HFF-Myc (cell line): ENCODE measurements at places on chromosomes 16 and 17.
A peak's percentile ranks its signal among the peaks of the same experiment; 100 is the strongest.

GRCh38 chr16:3608069-3608468, 3.3 kb downstream of the SLX4 start:
- no peak for DNase-seq

DNA sequence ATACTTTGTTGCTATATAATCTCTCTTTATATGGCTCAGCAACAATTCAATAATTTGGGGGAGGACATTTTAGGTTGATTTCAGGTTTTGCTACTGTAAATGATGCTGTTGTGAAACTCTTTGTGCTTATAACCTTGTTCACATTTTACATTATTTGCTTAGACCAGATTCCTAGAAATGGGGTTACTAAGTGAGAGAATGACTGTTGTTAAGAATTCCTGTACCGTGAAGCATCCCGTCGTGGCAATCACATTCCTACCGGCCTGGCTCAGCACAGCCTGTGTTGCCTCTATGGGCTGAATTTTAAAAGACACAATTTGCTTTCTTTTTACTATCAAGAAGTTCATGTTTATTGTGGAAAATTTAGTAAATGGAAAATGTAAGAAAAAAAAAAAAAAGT, 31.4 kb downstream of the B9D1 start:
- DNase-seq = no peak

DNA sequence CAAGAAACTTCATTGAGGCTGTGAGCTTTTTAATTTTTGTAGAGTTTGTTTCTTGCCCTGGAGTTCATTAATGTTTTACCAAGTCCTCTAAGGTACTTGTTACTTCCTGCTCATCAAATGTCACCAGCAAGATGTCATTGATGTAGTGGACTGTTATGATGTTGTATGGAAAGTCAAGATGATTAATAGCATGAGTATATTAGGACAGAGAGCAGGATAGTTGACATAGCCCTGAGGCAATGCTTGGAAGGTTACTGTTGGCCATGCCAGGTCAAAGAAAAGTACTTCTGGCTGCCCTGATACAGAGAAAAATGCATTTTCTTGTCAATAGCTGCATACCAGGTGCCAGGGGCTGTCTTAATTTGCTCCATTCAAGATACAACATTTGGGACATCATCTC, 6.7 kb downstream of the KRTAP1-5 start:
- DNase-seq = no peak

- DNase-seq = no peak
Observed at GRCh38 chr17:70169709-70170597, 621 bp downstream of the KCNJ2 start.

GRCh38 chr17:527247-527646, 174.6 kb upstream of the RPH3AL start:
- DNase-seq = peak; percentile 78

DNA sequence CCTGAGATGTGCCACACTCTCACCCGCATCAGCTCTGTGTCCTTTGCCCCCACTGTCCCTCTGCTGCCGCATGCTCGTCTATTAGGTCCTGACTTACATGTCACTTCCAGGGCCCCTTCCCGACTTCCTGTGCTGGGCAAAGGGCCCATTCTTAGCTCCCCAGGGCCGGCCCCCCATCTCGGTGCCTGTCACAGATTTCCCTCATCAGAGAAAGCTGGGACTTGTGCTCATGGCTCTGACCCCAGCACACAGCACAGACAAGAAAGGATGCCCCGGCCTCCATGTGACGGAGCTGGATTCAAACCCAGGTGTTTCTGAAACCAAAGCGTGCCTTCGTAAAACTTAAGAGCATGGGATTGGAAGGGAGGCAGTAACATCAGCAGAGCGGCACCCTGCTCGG, 5.9 kb upstream of the MAPK7 start:
- no peak for DNase-seq

DNA sequence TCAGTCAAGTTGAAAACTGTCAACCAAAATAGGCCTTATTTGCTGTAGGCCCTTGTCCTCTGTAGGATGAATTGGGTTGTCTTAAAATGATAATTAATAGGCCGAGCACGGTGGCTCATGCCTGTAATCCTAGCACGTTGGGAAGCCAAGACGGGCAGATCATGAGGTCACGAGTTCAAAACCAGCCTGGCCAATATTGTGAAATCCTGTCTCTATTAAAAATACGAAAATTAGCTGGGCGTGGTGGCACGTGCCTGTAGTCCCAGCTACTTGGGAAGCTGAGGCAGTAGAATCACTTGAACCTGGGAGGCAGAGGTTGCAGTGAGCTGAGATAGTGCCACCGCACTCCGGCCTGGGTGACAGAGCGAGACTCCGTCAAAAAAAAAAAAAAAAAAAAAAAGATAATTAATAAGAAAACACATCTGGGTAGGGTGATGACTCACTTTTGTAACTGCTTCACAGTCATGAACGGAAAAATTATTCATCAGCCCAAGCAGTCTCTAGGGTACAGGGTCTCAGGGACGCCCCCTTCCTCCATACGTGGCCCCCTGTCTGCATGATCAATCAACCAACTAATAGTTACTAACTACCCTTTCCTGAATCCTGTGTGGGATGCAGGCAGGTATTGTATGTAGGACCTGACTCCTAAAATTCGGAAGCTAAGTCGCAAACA, 137.0 kb upstream of the RCVRN start:
- no peak for DNase-seq

- no peak for DNase-seq
Observed at GRCh38 chr17:59601130-59601529, 18.6 kb upstream of the CLTC start.

GRCh38 chr17:4747847-4748246, 8.1 kb upstream of the CXCL16 start:
- no peak for DNase-seq

- no peak for DNase-seq
Observed at GRCh38 chr17:79878329-79878947, 39.2 kb upstream of the CBX4 start.

- DNase-seq = no peak
Observed at GRCh38 chr16:68752602-68753001, 15.5 kb downstream of the CDH1 start.

DNA sequence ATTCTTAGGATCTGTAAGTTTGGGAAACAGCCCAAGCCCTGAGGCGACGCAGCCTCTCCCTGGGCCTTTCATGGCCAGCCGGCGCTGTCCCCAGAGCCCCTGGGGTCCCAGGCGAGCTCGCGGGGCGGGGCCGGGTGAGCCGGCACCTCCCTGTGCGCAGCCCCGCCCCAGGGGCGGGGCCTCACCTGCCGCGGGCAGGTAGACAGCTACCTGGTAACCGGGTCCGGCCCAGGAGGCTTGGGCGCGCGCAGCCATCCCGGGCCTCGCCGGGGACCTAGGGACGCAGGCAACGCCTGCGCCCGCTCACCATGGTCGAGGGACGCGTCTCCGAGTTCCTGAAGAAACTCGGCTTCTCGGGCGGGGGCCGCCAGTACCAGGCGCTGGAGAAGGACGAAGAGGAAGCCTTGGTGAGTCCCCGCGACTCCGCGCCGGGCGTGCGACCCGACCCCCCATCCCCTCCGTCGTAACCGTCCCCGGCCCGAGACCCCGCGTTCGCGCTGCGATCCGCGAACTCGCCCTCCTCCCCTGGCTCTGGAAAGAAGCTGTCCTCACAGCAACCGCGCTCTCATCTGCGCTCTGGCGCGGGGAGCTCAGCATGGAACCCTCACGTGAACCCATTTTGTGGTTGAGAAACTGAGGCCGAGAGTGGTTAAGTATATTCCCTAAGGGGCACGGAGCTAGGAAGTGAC, at the start of gene ATP2C2:
TSS of gene ATP2C2 (plus strand) at position 231 of the 689 bp plus-strand sequence. CDS start at position 309, 78 bp downstream.
- DNase-seq = no peak
